ENCODE measurements at places on chromosomes 3 and 15.

DNA sequence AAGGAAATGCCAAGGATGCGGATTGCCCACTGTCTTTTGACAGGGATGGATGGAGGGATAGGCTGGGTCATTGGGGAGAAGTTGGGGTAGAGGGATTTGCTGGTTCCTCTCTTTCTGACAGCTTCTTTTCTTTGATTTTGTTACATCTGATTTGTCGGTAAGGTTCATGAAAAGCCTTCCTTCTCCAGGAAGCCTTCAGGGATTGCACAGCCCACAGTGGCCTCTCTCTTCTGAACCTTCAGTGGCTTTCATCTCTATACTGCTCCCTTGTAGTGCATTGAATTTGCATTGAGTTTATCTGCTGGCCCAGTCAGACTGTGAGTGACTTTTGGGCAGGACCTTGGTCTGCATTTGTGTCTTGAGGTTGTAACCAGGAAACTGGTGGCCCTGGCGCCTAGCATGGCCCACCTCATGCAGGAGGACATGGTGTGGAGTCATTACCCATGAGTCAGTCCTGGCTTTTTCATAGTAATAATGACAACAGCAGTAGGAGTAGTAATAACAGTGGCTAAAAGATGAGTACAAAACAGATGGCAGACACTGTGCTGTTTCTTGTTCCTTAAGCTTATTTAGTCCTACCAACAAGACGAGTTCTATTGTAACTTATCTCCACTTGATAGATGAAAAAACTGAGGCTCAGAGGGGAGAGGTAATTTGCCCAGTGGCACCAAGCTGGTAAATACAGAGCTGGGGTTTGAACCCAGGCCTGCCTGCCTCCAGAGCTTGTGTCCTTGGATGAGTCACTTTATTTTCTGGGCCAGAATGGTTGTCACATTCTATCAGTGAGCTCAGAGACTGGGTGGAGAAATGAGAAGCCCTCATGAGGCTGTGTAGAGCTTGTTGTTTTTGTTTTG, 28.4 kb downstream of the SMAD6 start:
- no peak for DNase-seq

- DNase-seq: no peak
These were observed 298.3 kb downstream of the ZBTB20 start for GRCh38 chr3:114848643-114849350.

GRCh38 chr3:13420045-13420830, at the start of gene NUP210:
TSS of gene NUP210 (minus strand) at chr3:13420322. CDS start at chr3:13420226, 96 bp downstream.
- DNase-seq: peak; percentile 67

- DNase-seq: no peak
These were observed 161.3 kb downstream of the KLF13 start for GRCh38 chr15:31487811-31488436.

DNA sequence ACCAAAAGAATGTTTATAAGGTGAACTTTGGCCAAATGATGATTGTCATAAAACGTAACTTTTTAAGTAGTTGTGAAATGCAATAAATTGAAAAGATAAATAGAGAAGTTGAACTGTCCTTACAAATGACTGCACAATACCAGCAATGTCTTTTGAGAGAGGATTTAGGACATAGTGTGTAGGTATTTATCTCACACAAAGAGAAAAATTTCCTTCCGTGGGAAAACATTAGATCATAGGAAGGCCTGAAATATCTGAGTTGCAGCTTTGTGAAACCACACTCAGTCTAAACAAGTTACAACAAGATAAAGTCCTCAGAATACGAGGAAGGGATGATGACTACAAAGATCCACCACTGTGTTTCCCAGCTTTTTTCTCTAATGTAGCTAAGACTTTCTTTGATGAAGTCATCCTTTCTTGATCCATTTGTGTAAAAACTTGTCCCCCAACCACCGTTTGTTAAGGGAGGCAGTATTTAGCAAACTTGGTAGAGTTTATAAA, 16.0 kb downstream of the ROBO2 start:
- DNase-seq: no peak

DNA sequence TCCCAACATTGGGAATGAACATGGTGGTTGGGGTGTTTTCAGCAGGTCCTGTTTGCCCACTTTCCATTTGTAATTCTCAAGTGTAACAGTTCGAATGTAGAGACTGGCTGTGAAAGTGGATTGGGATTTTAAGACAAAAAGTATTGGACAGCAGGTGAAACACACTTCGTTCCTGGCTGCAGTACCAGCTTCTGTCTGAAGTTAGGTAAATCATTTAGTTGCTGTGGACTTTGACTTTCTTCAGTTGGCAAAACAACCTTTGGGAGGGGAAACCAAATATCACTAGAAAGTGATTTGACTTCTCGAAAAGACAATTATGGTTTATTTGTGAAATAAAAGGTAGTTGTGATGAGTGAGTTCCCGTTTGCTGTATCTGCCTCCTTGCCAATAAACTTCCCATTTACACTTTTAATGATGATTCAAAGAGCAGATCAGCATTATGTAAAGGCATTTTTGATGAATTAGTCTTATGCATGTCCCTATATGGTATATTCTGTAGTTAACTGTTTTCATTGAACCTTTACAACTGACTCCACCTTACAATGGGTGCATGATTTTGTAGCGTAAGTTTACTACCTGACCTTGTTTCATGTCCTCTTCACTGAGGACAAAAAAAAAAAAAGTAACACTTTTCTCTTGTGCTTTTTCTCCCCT, 34.0 kb downstream of the FNDC3B start:
- DNase-seq: no peak

DNA sequence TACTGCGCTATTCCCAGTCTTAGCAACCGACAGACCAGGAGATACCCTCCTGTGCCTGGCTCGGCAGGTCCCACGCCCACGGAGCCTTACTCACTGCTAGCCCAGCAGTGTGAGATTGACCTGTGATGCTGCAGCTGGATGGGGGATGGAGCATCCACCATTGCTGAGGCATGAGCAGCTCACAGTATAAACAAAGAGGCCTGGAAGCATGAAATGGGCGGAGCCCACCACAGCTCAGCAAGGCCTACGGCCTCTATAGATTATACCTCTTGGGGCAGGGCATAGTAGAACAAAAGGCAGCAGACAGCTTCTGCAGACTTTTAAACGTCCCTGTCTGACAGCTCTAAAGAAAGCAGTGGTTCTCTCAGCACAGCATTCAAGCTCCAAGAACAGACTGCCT, 160.3 kb downstream of the ANXA2 start:
- DNase-seq: no peak

DNA sequence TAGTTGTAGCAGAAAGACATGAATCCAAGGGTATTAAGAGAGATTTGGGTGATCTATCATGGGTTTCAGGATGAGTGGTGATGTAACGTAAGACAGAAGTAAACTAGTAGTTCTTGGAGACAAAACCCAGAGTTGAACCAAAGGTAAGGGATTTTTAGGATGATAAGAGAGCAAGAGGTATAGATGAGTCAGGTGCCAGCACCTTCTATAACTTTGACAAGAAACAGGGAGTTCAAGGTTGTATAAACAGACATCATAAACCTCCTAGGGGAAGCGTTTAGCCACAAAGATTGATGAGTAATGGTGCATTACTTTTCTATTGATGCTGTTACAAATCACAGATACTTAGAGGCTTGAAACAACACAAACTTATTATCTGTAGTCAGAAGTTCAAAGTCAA, 447.3 kb upstream of the ARHGEF26 start:
- no peak for DNase-seq

- no peak for DNase-seq
These were observed 292.2 kb downstream of the BCHE start for GRCh38 chr3:165545059-165545458.

DNA sequence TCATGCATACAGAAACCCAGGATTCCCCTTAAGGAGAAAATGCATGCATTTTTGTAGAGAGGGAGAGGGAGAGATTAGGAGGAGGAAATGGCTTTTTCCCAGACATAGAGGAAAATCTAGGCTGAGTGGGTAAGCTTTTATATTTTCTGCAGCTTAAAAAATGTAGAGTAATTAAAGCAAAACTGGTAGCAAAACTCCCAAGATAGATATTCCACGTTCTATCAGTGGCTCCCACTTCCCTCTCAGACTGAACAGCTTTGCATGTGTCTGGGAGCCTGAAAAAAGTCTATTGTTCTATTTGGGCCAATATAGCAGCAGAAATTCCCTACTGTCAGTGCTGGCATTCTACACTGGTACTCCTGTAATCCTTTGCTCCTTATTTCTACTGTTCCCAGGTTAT, 110.8 kb upstream of the CADPS start:
- no peak for DNase-seq

DNA sequence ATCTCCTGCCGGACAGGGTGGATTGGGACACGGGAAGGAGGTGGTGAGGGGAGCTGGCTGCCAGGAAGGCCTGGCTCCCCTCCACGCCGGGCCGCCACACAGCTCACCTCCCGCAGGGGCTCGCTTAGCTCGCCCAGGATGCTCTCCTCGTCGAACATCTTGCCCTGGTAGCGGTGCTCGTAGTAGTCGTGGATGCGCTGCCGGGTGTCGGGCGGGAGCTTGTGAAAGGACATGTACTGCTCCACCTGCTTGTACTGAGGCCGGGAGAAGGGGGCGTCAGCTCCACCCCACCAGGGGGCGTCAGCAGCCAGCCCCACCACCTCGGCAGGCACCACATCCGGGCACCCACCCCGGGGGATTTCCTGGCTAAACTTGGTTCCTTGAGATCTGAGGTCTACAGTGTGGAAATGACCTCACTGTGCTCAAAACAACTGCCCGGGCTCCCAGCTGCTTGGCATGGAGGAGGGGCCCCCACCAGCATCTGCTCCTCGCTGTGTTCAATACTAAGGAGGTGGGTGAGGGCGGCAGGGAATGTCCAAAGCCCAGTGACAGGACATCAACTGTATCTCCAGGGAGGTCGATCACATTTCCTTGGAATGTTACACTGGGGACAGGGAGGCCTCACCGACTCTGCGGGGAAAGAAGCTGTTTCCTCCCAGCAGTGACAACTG, 43.4 kb downstream of the HCN4 start:
- no peak for DNase-seq

- no peak for DNase-seq
These were observed 377.4 kb upstream of the RGMA start for GRCh38 chr15:93466380-93466779.

GRCh38 chr3:46299608-46300460, 54.1 kb upstream of the CCR2 start:
- peak; percentile 61 for DNase-seq

DNA sequence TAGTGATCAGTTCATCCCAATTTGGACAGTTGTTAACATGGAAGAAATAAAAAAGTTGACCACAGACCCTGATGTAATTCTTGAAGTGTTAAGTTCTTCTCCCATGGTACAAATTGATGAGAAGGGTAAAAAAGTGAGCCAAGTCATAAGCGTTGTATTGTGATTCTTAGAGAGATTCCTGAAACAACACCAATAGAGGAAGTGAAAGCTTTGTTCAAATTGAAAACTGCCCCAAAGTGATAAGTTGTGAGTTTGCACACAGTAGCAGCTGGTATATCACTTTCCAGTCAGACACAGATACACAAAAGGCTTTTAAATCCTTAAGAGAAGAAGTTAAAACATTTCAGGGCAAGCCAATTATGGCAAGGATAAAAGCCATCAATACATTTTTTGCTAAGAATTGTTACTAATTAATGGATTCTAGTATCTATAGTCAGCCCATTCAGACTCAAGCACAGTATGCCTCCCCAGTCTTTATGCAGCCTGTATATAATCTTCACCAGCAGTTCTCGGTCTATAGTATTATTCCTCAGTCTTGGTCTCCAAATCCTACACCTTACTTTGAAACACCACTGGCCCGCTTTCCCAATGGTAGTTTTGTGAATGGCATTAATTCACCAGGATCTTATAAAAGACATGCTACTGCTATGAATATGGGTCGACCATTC, 38.2 kb downstream of the CDIN1 start:
- no peak for DNase-seq

GRCh38 chr3:102180280-102180931, 254.4 kb upstream of the ZPLD1 start:
- no peak for DNase-seq

DNA sequence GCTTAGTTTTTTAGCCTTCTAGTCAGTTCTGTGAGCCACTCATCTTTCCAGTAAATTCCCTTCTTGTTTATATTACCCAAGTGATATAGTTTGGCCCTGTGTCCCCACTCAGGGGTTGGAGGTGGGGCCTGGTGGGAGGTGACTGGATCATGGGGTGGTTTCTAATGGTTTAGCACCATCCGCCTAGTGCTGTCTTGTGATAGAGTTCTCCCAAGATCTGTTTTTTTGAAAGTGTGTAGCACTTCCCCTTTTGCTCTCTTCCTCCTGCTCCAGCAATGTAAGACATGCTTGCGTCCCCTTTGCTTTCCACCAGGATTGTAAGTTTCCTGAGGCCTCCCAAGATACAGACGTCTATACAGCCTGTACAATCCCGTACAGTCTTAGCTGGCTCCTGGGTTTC, 53.7 kb upstream of the INO80 start:
- DNase-seq: peak; percentile 73

DNA sequence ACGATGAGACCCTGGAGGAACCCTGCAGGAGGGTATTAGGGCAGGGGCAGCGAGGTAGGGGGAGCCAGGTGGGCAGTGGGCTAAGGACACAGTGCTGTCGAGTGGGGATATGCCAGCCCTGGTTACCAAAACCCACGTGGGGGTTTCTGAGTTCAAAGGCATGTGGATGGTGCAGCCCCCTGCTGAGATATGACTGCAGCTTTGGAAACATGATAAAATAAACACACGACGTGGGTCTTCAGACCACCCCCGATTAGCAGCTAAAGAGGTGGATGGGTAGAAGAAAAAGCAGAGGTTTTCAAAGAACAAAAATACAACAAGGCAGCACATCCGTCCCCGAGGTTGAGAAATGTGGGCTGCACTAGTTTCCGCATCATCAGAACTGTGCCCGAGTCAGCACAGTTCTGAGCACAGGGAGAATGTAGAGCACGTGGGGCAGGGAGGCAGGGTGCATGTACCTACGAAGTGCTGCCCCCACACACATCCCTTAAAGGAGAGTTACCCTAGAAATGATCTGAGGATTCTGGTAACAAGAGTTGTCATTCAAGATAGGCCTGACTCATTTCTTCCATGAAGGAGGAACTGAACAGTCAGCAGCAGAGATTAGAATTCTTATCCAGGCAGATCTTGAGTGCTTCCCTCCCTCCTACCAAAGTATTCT, 121.3 kb downstream of the RPLP1 start:
- DNase-seq: no peak

GRCh38 chr3:113825090-113825489, 13.5 kb upstream of the GRAMD1C start:
- no peak for DNase-seq

DNA sequence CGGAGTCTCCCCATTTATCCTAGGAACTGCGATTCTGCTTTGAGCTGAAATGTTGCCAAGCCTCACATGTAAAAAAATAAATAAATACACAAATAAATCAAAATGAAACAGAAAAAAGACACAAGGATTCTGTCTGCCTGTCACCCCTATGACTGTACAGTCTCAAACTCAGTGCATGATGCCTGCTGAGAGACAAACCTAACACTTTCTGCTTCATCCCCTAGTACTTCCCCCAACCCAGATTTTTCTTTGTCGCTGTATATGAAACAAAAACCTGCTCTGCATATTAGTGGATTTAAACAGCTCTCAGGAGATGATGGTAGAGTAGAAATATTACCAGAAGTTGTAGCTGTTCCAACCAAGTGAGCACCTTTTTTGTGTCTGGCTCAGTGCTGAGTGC, 530.7 kb upstream of the CFAP20DC start:
- no peak for DNase-seq
